ENCODE measurements at places on chromosomes 11 and 22. TPM values are rescaled to one million over a fixed set of nuclear protein-coding genes. Genes with fewer than 3 reads are reported as not detected.

GRCh38 chr22:47129902-47130635 lies 367.6 kb downstream of the TBC1D22A start:
- DNase-seq, result no peak
- no peaks in the 10 kb centered on the region for H3K4me1 ChIP-seq
- H3K27me3 ChIP-seq, result no peaks in the 10 kb centered on the region
- no peak overlapping the region for H3K4me3 ChIP-seq

- peaks cover 6% of the 10 kb centered on the region for H3K27me3 ChIP-seq
- DNase-seq, result no peak
Measured at GRCh38 chr11:116707746-116708145, 65.0 kb downstream of the BUD13 start.

DNA sequence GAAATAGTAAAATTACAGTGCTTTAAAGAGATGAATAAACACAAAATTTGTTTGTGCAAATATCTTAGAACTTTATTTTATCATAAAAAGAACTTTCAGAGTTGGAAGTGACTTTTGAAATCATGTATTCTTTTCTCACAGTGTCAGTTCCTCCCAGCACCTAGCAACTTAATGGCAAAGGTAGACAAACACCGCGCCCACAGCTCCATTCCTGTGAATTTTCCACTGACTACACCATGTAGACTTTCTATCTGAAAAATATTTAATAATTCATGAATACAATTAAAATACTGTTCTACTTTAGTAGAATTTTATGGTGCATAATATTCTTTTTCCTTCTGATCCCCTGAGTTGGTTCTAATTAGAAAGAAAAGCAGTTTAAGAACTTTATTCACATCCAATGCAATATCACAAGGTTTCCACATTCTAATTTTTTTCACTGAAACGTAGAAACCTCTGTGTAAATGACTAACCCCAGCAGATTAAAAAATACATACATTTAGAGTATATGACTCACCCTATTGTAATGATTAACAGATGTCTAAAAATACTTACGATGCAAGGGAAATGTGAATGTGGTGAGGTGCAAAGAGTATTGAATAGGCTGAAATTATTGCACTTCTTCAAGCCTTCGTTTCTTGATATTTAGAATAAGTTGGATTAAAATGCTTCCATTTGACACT lies 218.2 kb upstream of the CCDC179 start:
- H3K4me3 ChIP-seq, result no peak overlapping the region
- no peaks in the 10 kb centered on the region for H3K36me3 ChIP-seq
- DNase-seq, result peak; percentile 68
- no peak overlapping the region for H3K27ac ChIP-seq
- peaks cover 4% of the 10 kb centered on the region for H3K4me1 ChIP-seq
- H3K27me3 ChIP-seq, result no peaks in the 10 kb centered on the region

GRCh38 chr11:34468209-34468841 lies 29.6 kb downstream of the CAT start:
- H3K4me1 ChIP-seq, result no peaks in the 10 kb centered on the region
- no peak for DNase-seq
- H3K4me3 ChIP-seq, result no peak overlapping the region
- peaks cover 13% of the 10 kb centered on the region for H3K36me3 ChIP-seq
- no peak overlapping the region for H3K27ac ChIP-seq
- no peaks in the 10 kb centered on the region for H3K27me3 ChIP-seq

Gene KCNQ1
- total RNA-seq, result not detected

DNA sequence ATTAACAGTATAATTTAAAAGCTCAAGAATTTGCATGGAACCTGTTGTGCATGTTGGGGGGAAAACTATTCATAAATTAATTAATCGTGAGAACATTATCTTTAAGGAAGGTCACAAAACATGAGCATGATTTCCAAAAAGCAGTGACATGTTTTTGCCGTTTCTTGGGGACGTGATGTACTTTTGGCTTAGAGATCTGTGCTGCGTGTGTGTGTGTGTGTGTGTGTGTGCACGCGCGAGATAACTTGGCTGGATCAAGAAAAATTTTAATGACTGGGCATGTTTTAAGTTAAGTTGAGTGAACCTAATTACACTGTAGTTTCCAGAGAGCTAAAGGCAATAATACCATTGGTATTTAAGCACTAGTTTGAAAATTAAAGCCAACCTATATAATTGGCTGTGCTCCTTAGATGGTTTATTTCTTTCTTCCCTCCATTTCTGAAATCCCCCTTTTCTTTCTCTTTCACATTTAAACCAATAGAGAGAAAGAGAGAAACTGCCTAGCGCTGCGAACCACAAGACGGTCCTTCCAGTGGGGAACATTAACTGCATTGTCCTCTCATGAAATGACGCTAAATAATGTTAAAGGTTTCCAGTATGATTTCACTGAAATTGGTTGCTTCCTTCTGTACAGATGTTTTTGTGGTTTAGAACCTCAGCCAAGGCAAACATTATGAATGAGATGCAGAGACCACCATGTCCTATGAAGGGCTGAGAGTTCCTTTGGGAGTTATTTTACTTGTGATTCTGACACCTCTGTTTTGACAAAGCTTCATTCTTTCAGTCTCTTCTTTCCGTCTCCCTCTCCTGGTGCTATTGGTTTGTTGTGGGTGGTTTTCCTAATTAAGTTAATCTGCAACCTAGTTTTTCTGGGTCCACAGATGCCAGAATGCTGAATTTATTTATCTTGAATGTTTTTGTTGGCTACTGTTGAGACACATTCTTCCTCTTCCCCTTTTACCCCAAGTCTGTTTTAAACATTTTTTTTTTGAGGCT lies 51.7 kb downstream of the ZBTB16 start:
- peaks cover 3% of the 10 kb centered on the region for H3K27me3 ChIP-seq
- DNase-seq, result peak; percentile 95
- no peaks in the 10 kb centered on the region for H3K4me1 ChIP-seq
- peak overlapping the region; percentile 45 for H3K4me3 ChIP-seq
- no peak overlapping the region for H3K27ac ChIP-seq

Gene CDON
- total RNA-seq, result 10.3 TPM

GRCh38 chr11:98194611-98195010 lies 826.1 kb upstream of the CNTN5 start:
- H3K27me3 ChIP-seq, result no peaks in the 10 kb centered on the region
- no peak overlapping the region for H3K27ac ChIP-seq
- DNase-seq, result no peak
- H3K4me3 ChIP-seq, result no peak overlapping the region

DNA sequence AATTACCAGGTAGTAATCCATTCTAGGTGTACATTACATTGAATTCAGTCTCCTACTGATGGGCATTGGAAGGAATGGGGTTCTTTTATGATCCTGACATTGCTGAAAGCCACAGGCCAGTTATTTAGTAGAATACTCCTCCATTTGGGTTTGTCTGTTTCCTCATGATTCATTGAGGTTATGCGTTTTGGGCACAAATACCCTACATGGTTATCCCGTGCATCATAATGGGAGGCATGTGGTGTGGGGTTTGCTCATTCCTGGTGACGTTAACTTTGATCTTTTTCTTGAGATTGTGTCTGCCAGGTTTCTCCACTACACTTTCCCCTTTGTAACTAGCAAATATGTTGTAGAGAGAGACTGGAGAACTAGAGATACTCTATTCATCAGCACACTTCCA lies 5.5 kb downstream of the FOLR3 start:
- peaks cover 8% of the 10 kb centered on the region for H3K4me1 ChIP-seq
- H3K27me3 ChIP-seq, result no peaks in the 10 kb centered on the region
- peak overlapping the region; percentile 48 for H3K27ac ChIP-seq
- H3K36me3 ChIP-seq, result no peaks in the 10 kb centered on the region
- H3K4me3 ChIP-seq, result no peak overlapping the region

- H3K4me1 ChIP-seq, result peaks cover 6% of the 10 kb centered on the region
- no peaks in the 10 kb centered on the region for H3K36me3 ChIP-seq
- peaks cover 4% of the 10 kb centered on the region for H3K27me3 ChIP-seq
Measured at GRCh38 chr11:13924801-13925327, 37.7 kb upstream of the SPON1 start.

DNA sequence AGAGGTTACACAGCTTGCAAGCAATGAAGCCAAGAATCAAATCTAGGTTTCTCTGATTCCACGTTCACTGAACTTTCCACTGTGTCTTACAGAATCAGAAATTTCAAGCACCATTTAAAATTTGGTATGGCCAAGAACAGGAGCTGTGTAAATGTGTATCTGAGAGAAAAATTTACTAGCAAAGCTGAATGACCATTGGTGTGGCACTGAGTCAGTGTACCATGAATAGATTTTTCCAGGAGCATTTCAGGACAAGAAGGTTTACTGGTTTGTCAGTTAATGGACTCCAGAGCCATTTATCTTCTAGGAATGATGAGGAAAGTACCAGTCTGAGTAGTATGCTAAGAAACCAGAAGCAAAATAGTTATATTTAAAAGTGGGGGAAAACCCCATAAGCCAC lies 269.4 kb upstream of the FAT3 start:
- no peak overlapping the region for H3K27ac ChIP-seq
- no peak overlapping the region for H3K4me3 ChIP-seq
- no peaks in the 10 kb centered on the region for H3K36me3 ChIP-seq
- no peaks in the 10 kb centered on the region for H3K4me1 ChIP-seq
- H3K27me3 ChIP-seq, result no peaks in the 10 kb centered on the region

Gene PKDREJ
- under 0.01 TPM for total RNA-seq

GRCh38 chr22:22098457-22099193 lies 116.0 kb upstream of the TOP3B start:
- no peaks in the 10 kb centered on the region for H3K4me1 ChIP-seq
- no peak overlapping the region for H3K27ac ChIP-seq
- H3K36me3 ChIP-seq, result no peaks in the 10 kb centered on the region
- no peak for DNase-seq
- no peak overlapping the region for H3K4me3 ChIP-seq

GRCh38 chr11:16603245-16603644 lies 135.2 kb upstream of the C11orf58 start:
- no peak overlapping the region for H3K27ac ChIP-seq
- H3K4me3 ChIP-seq, result no peak overlapping the region
- no peak for DNase-seq
- no peaks in the 10 kb centered on the region for H3K36me3 ChIP-seq
- no peaks in the 10 kb centered on the region for H3K27me3 ChIP-seq

GRCh38 chr11:103789952-103790351 lies 246.5 kb upstream of the DDI1 start:
- no peak for DNase-seq
- no peaks in the 10 kb centered on the region for H3K4me1 ChIP-seq
- H3K27ac ChIP-seq, result no peak overlapping the region
- no peaks in the 10 kb centered on the region for H3K27me3 ChIP-seq

DNA sequence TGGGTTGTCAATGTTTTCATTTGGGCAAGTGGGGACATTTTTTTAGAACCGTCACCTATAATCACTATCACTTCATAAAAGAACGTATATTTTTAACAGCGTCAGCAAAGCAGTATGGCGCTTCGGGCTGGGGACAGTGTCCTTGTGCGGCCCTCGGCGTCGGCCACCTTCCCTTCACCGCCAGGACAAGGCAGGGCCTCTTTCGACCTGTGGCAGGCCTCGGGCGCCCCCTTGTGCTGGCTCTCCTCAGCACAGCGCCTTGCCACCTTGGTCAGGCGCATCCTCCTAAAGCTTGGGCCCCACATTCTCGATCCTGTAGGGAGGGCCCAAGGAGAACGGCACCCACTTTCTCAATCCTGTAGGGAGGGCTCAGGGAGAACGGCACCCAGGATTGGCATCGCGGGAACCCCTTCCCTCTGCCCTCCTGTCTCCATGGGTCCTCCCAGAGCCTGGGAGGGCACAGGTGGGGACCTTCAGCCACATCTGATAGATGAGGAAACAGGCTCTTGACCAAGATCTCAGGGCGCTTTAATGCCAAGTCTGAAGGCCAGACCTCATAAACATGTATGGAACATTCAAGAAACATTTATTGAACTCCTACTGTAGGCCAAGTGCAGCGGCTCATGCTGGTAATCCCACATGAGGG lies 11.5 kb upstream of the FADD start:
- H3K36me3 ChIP-seq, result no peaks in the 10 kb centered on the region
- H3K27me3 ChIP-seq, result peaks cover 7% of the 10 kb centered on the region
- no peak overlapping the region for H3K27ac ChIP-seq
- H3K4me1 ChIP-seq, result no peaks in the 10 kb centered on the region

Gene OR4D5
- not detected for total RNA-seq

DNA sequence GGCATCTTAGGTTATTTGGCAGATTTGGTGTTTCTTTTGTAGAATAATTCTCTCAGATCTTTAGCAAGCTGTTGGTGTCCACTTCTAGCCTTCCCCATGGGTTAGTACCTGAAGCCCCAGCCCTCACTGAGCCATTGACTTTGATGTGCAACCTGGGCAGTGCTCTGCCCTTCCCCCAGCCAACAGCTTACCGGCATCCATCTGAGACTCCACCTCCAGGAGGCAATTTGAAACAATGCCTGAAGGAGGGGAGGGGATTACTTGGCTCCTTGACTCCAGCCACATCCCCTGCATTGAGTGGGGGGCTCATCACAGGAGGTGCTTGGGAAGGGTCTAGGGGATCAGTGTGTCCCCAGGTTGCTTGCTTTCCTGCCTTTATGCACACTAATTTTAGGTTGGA lies 114.8 kb downstream of the TRIM29 start:
- H3K27me3 ChIP-seq, result no peaks in the 10 kb centered on the region
- no peak overlapping the region for H3K27ac ChIP-seq
- no peak for DNase-seq
- no peak overlapping the region for H3K4me3 ChIP-seq
- H3K4me1 ChIP-seq, result no peaks in the 10 kb centered on the region
- no peaks in the 10 kb centered on the region for H3K36me3 ChIP-seq

All from fibroblast of lung (primary cell).